ENCODE measurements at places on chromosomes 3 and 15.

DNA sequence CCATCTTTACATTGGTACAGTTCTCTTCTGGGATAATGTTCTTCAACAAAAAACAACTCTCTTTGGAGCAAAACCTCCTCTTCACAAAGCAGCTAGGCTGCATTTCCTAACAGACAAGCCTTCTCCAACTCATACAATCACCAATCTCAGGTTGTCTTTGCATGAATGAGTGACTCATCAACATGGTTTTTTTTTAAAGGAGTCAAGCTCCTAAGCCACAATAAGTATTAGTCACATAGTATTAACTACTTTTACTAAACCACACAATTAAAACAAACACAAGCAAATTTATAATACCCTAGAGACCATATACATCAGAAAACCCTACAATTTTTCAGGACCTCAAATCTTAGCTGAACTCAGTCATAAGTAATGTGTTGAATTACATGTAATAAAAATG, 137.4 kb downstream of the TBC1D5 start:
- no peaks in the 10 kb centered on the region for H3K36me3 ChIP-seq
- no peaks in the 10 kb centered on the region for H3K27me3 ChIP-seq
- H3K4me3 ChIP-seq: no peak overlapping the region

DNA sequence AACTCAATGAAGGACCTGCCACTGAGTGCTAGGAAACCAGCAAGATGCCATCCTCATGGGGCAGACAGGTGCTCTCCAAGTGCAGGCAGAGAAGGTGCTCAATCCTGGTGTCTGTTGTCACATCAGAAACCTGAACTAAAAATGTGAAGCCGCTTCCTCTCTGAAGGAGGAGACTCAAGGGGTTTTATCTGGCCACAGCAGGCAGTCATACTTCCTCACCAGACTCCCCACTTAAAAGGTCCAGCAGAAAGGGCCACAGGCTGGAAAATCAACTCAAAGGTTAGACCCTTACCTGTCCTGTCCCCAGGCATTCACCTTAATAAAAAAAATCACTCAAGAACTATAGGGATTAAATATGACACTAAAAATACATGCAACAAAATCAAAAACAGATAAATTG, 4.8 kb downstream of the CCDC12 start:
- no peak overlapping the region for H3K4me3 ChIP-seq
- no peak overlapping the region for H3K27ac ChIP-seq
- peak; percentile 6 for DNase-seq

DNA sequence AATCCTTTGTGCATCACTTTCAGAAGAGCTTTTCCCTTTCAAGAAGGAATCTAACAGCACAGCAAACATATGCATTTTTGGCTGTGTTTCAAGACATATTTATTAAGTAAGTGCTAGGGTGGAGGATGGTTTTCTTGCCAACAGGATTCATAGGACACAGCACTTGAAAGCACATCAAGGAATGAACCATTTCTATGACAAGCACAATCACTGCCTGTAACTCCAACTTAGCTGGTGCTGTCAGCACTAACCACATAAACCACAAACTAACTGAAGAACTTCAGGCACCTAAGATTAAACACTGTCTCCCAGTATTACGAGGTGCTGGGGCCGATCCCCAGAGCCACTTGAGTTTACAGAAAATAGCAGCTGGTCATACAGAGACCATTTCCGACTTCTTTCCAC, 35.4 kb upstream of the SPRED1 start:
- no peaks in the 10 kb centered on the region for H3K36me3 ChIP-seq
- no peaks in the 10 kb centered on the region for H3K27me3 ChIP-seq
- no peak overlapping the region for H3K27ac ChIP-seq

DNA sequence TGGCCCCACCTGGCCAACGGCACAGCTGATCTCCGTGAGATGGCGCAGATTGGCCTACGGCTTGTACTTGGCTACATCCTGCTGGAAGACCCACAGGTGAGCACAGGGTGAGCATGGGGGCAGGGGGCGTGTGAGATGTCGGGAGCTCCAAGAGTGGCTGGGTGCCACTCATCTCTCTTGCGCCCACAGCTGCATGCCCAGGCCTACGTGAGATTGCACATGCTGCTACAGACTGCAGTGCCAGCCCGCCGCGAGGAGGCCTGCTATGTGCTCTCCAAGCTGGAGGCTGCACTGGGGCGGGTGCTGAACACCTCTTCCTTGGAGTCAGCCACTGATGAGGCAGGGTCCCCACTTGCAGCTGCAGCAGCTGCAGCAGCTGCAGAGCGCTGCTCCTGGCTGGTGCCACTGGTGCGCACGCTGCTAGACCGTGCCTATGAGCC, 22.3 kb downstream of the NBEAL2 start:
- H3K4me3 ChIP-seq: no peak overlapping the region
- H3K27me3 ChIP-seq: no peaks in the 10 kb centered on the region
- no peaks in the 10 kb centered on the region for H3K4me1 ChIP-seq
- peaks cover 55% of the 10 kb centered on the region for H3K36me3 ChIP-seq
- no peak overlapping the region for H3K27ac ChIP-seq

DNA sequence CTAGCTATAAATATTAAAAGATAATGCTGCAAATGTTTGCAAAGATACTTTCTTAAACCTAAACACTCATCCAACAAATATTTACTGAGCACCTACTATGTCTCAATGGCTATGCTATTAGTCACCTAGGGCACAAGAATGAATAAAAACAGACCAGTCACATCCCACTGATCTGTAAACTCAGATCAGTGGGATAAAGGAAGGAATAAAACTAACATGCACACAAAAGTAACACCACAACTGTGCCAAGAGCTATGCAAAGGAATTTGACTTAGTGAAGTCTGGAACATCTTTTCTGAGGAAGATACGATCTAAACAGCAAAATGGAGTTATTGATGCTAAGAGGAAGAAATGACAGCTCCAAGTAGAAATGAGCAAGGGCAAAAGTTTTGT, 56.6 kb downstream of the CBLB start:
- no peak overlapping the region for H3K27ac ChIP-seq
- no peak for DNase-seq
- H3K4me1 ChIP-seq: peaks cover 54% of the 10 kb centered on the region
- no peaks in the 10 kb centered on the region for H3K27me3 ChIP-seq

DNA sequence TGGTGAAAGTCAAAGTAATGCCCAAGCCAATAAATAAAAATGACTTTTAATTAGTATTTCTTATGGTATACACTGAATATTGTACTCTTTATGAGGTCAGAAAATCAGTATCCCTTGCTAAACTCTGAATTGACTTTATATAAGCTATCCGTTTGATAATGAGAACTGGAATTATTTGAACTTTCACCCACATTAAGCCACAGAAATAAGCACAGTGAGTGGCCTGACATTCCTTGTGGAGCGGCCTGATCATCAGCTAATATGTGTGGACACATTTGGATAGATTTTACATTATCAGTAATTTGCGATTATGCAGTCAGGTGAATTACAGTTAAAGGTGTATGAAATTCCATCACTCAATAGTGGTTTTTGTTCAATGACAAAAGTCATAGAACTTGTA, 136.0 kb upstream of the CBLB start:
- no peak overlapping the region for H3K4me3 ChIP-seq
- H3K27me3 ChIP-seq: no peaks in the 10 kb centered on the region
- H3K4me1 ChIP-seq: no peaks in the 10 kb centered on the region
- peak overlapping the region; percentile 51 for H3K27ac ChIP-seq

- no peak for DNase-seq
- no peak overlapping the region for H3K27ac ChIP-seq
- H3K4me1 ChIP-seq: peaks cover 61% of the 10 kb centered on the region
- no peak overlapping the region for H3K4me3 ChIP-seq
- H3K36me3 ChIP-seq: peaks cover 3% of the 10 kb centered on the region
- no peaks in the 10 kb centered on the region for H3K27me3 ChIP-seq
These were observed 34.9 kb downstream of the ABHD2 start for GRCh38 chr15:89123181-89123525.
